ENCODE measurements at places on chromosomes 6 and 20.

GRCh38 chr20:34324541-34324940, 21.4 kb upstream of the AHCY start:
- no peak for DNase-seq

DNA sequence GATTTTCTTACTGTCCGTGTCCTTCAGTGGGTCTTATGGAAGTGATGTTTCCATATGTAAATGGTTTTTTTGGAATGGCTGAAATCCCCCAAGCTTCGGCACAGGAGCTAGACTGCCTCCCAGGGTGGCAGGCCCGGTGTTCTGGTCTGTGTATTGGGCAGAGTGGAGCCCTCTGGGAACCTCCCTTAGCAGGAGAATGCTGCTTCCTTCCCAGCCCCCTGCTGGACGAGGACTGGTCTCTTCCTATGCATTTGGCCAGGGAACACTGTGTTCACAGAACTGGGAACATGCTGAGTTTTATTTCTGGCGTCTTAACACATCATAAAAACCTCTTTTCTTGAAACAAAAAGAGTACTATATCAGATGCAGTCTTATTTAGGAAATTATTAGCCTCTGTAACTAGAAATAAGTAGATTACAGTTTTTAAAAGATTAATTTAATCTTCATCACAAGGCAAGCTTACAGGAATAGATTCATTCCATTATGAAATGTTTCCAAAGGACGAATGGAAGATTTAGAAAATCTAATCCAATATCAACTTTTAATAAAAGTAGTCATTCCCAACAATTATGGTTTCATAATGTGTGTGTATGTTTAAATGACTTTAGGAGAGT, 56.6 kb downstream of the SYTL3 start:
- DNase-seq, result no peak

DNA sequence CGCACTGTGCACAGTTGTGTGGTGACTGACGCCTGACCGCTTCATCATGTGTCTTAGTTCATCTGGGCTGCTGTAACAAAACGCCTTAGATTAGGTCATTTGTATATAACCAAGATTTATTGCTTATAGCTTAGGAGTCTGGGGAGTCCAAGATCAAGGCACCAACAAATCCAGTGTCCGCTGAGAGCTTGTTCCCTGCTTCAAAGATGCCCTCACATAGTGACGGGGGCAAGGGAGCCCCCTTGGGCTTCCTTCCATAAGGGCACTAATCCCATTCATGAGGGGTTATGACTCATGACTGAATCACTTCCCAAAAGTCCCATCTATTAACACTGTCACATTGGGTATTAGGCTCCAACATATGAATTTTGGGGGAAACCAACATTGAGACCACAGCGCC, 34.6 kb downstream of the CYP24A1 start:
- no peak for DNase-seq

- DNase-seq, result no peak
Measured at GRCh38 chr20:41256516-41256915, 61.0 kb downstream of the ZHX3 start.

DNA sequence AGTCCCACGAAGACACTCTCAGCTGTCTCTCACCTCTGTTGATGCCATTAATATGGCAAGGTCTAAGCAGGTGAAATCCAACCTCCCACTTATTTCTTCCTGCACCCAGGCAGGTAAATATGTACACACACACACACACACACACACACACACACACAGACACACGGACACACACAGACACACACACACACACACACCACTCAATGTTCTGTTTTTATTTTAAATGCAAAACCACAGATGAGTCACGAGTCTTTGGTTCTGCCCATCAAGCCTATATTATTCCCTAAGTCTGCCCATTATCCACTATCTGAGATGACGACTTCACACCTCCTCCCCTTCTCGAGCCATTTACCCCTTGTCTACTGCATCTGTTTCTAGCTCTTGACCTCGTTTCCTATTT, 344.7 kb downstream of the CDH26 start:
- DNase-seq, result no peak

DNA sequence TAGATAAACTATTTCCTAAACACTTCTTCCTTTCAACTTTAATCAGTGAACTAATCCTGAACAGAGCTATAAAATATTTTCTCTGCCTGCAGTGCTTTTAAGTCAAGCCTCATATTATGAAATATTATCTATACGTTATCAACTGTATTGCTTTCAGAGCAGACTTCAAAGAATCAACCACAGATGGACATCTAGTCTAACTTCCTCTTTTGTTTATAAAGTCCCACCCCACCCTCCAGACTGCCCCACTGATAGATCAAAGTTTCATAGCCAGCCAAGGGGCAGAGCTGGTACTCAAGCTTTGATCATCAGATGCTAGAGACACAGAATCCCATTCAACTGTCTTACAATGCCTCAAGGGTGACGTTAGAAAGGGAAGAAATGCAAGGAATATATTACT, 308.3 kb downstream of the LAMA2 start:
- DNase-seq, result no peak

- DNase-seq, result no peak
Measured at GRCh38 chr6:88725111-88725975, 238.1 kb downstream of the RNGTT start.

DNA sequence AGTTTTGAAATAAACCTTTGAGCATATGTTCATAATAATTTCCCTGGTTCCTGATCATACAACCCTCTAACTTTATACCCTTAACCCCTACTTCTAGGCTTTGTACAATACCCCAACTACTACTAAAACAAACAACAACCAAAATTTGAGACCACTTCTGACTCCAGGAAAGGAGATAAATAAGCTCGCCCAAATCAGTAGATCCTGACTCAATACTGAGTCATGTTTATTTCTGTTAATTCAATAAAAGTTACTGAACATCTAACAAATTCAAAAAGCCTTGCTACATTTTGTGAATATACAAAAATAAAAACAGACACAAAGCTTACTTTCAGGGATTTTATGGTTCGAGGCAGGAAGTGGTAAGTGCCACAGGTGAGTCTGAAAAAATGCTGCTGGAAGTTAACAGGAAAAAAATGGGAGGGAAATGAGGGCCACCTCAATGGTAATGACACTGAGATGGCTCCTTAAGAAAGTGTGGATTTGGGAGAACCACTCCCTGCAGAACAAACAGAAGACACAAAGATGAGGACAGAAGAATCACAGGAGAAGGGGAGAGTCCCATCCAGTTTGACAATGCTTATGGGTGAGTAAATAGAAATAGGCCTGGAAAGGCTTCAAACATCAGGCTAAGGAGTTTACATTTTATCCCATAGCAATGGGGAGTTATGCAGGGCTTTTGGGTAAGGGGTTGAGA, 63.4 kb downstream of the DST start:
- DNase-seq, result no peak

GRCh38 chr20:64080013-64080812, at the start of gene OPRL1:
TSS of gene OPRL1 (plus strand) at chr20:64080082. CDS start at chr20:64092721, 12,639 bp downstream.
- DNase-seq, result peak; percentile 57

All from CD4-positive, alpha-beta T cell treated with Interleukin-10 for 1 hour (primary cell).